ENCODE measurements at places on chromosomes 1 and 21.
A peak's percentile ranks its signal among the peaks of the same experiment; 100 is the strongest.

DNA sequence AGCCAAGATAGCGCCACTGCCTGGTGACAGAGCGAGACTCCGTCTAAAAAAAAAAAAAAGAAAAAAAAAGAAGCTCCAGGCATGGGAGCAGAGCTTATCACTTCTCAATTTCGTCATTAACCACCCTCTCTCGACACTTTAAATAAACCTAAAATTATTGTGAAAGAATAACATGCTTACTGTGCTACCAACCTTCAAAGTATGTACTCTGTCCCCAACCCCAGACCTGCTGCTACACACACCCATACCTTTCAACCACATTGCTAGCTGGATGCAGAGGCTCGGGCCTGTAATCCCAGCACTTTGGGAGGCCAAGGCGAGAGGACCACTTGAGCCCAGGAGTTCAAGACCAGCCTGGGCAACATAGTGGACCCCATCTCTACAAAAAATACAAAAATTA is 38.7 kb downstream of the GNPAT start:
- no peak for DNase-seq

- DNase-seq = no peak
Observed at GRCh38 chr1:1091344-1092148, 17.4 kb upstream of the RNF223 start.

GRCh38 chr21:44911384-44912157 is 9.1 kb downstream of the ITGB2 start:
- DNase-seq = no peak

DNA sequence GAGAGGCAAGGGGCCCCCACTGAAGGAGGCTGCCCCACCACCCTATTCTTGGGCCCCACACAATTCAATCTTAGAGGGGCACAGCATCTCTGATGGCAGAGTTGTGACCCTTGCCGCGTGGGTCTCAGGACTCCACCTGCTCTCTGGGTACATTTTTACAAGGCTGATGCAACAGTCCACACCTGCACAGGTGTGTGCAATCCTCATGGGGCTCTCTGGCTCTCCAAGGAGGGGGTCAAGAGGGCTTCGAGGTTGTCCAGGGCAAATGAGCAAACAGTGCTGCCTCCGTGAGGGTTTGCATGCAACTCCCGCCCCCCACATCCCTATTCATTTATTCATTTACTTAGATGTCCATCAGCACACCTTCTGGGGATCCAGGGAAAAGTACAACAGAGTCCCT is 81.6 kb upstream of the IFFO2 start:
- DNase-seq = no peak

GRCh38 chr1:68128157-68128556 is 77.7 kb upstream of the DIRAS3 start:
- peak; percentile 75 for DNase-seq

DNA sequence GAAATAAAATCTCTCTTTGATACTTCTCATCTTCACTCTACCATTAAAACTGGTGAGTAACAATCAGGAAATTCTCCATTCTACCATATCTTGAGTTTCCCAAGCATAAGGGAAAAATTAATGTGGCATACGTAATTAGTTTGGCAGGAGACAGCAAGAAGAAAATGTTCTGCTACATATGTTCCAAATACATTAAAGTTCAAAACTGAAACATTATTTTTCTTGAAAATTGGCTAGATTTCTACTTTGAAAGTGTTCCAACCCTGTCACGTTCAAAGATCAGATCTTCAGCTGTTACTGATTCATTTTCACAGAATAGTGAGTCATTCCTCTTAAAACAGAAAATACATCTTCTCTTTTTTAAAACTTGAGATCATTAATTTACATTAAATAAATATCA is 48.5 kb downstream of the PIGK start:
- peak; percentile 80 for DNase-seq

GRCh38 chr1:153119491-153119971 is 6.2 kb upstream of the SPRR2F start:
- DNase-seq = no peak

DNA sequence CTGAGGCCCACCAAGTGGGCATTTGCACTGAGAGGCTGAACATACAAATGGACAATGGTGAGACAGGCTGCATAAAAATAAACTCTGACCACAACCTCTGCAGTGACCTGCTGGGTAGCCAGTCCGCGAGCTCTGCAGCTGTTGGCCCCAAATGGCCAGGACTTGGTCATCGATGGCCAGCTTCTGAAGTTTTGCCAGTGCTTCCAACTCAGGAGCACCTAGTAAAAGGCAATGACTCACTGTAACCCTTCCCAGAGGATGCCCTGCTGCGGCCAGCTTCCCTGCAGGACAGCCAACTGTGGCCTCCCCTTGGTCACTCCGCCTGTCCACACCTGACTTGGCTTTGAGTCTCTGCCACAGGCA is 185.4 kb downstream of the DYRK1A start:
- DNase-seq = no peak

DNA sequence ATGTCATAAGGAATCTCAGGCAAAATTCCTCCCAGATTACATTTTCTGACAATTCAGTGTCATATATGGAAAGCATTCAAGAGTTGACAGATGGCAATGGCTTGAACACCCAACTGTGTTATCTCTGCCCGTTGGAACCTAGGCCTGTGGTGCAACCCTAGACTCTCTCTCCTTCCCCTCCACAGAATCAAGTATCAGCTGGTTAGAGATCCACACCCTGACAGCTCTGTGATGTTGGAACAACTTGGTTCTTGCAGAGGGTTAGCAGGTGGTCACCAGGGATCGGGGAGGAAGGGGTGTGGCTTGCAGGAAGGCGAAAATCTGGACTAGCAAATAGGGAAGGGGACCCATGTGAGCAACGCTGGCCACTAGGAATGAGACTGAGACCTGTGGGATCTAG is 26.3 kb downstream of the PCSK9 start:
- DNase-seq = no peak

- no peak for DNase-seq
Observed at GRCh38 chr1:190140644-190141043, 337.0 kb downstream of the BRINP3 start.

DNA sequence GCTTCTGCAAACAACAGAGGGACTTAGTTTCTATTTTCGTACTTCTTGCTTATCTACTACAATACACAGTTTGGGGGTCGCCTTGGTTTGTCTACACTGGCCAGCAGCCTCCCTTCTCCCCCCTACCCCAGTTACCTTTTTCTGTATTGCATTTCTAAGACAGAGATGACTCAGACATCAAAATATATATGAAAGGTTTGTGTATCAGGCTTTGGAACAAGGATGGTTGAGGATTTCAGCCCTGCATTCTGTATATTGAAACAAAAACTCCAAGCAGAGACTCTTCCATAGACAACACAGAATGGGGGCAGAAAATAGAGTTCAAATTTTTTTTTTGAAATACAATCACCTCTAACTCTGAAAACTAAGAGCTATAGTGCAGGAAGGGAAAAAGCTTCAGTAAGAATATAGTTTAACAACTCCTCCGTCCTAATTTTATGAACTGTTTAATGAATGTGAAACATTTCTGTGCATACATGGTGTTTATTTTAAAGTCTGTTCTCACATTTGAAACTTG is 1.9 kb downstream of the SAMD13 start:
- no peak for DNase-seq

DNA sequence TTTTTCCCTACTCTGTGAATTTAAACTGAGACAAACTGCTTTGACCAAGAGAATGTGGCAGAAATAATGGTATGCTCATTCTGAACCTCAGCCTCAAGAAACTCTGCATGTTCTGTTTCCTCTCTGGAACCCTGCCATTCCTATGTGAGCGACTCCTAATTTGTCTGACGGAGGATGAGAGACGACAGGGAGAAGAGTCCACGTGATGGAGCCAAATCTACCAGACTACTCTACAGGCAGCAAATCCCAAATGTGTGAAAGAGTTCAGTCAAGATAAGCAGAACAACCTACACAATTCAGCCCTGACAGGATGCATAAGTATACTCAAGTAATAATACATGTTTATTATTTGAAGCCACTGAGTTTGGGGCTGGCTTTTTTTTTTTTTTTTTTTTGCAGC is 153.5 kb downstream of the DPYD start:
- no peak for DNase-seq

DNA sequence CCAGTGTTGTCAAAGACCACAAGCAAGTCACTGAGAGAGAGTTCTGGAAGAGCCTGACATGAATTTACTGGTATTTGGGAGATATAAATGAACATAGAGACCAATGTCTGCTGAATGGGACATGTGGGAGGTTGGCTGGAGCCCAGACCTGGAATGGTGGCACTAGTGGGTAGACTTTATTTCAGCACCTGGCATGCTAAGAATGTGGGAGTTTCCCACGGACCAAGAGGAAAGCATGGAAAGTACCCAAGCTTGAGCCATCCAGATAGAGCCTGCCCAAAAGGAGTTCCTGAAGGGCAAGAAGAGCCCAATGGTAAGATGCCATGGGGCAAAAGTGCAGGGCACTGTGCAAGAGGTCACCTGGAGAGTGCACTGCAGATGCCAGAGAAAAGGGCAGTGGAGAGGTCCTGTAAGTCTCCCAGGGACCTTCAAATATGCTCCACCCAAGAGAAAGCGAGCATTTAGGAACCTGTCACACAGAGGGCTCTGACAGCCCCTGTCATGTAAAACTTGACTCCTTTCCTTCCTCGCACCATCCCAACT is 8.1 kb upstream of the ZNF687 start:
- DNase-seq = no peak

- no peak for DNase-seq
Observed at GRCh38 chr1:203505526-203506204, 11.7 kb downstream of the OPTC start.

- no peak for DNase-seq
Observed at GRCh38 chr1:15928971-15929965, 46.6 kb downstream of the ZBTB17 start.

GRCh38 chr1:164651351-164651951 is 92.5 kb downstream of the PBX1 start:
- no peak for DNase-seq

DNA sequence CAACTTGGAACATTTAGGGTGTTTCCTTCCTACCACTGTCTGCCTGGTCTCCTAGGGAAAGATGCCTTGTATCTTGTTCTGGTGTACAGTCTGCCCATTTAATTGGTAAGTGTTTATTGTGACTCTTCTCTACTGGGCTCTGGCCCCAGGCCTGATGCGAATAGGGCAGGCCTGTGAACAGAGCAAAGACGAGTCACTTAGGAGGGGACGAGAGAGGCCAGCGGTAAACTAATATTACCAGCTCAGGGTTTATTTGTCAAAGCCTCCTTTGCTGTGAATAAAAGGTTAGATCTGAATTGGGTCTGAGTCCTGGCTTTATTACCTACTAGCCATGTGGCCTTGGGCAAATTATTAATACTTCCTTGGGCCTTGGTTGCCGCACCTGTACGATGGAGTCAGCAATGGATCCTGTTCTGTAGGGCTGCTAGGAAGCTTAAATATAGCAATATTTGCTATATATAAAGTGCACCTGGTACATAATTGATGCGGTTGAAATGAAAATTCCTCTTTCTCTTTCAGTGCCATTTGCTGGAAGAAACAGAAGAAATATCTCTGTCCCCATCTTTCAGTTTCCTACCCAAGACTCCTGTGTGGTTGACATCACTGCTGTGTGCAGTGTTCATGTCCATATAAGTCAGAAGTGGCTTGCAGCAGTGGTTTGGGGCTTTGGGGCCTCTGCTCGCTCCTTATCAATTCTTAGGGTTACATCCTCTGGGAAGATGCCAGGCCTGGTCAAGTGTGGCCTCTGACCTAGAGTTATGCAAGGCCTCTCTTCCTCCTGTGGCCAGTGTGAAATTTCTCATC is 32.4 kb downstream of the MAPKAPK2 start:
- no peak for DNase-seq

GRCh38 chr1:160664573-160665051 is 17.8 kb upstream of the SLAMF1 start:
- DNase-seq = no peak

- peak; percentile 53 for DNase-seq
Observed at GRCh38 chr1:74771913-74772515, 39.1 kb downstream of the TYW3 start.

- DNase-seq = no peak
Observed at GRCh38 chr1:45155423-45155822, 51.0 kb downstream of the ZSWIM5 start.

GRCh38 chr1:212777151-212777550 is 14.4 kb downstream of the NSL1 start:
- DNase-seq = no peak

- no peak for DNase-seq
Observed at GRCh38 chr1:77026640-77027039, 159.4 kb downstream of the ST6GALNAC5 start.

DNA sequence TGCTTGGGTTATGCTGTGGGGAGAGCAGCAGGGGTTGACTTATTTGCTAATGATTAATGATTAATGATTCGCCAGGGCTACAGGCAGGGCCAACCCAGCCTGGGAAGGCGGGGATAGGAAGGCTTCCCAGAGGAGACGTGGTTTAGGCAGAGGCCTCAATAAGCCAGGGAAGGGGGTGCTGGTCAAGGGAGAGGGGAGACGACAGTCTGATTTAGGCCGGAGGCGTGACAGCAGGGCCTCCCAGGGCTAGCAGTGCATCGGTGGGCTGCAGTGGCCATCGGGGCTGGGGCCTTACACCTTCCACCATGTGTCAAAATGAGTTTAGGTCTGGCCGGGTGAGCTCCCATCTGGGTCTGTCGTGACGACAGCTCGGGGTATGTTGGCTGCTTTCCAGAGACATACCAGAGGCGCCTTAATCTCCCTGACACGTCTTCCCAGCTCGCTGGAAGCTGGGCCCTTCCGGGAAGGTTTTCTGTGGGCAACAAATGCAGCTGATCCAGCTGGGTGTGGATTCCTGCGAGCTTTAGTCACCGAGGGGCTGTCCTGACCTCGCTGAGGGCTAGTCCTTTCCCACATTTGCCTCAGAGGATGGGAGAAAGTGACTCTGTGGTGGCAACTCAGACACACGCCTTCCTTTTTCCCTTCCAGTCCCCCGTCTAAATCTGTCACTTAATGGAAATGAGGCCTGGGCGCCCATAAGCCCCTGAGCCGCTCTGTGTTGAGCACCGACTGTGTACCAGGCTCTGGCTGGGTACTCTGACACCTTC is 3.7 kb upstream of the SLC1A7 start:
- peak; percentile 98 for DNase-seq

DNA sequence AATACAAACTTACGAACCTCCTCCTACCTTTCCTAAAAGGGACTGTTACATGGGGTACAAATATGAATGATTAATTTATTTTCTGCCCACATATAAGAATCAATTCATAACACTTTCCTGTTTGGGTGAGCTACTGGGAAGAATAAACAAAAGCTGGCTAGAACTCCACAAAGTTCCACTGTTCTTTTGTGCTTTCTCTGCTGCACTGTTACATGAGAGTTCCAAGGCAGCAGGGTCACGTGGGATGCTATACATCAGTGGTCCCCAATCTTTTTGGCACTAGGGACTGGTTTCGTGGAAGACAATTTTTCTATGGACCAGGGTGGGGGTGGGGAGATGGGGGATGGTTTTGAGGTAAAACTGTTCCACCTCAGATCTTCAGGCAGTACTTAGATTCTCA is 2.2 kb upstream of the ANGPTL7 start:
- no peak for DNase-seq

- DNase-seq = no peak
Observed at GRCh38 chr1:154404511-154404931, 622 bp upstream of the IL6R start.

Data from astrocyte of the cerebellum (primary cell).